Stimulated activated CD8-positive, alpha-beta memory T cell treated with anti-CD3 and anti-CD28 coated beads, Interleukin-4, amount 100 ng/mL, for 1 hour (primary cell): ENCODE measurements at places on chromosomes 12 and 14.

DNA sequence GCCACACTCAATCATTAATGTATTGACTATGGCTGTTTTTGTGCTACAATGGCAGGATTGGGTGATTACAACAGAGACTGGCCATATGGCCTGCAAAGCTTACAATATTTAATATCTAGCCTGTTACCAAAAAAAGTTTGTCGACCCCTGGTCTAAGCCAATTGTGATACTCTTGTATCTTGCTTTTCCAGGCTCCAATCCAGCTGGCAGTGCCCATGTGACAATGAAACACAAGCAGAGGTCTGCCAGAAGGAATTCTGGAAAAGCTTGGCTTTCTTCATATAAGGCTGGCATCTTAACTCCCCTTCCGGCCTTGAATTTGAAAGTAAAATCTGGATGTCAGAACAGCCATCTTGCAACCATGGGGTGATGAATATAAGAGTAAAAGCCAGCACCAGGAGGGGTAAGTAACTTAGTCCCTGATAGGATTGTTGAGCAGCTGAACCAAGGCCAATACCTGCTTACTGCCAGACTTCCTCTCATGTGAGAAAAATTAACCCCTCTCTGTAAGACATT lies 458.7 kb downstream of the TMTC2 start:
- DNase-seq: no peak

DNA sequence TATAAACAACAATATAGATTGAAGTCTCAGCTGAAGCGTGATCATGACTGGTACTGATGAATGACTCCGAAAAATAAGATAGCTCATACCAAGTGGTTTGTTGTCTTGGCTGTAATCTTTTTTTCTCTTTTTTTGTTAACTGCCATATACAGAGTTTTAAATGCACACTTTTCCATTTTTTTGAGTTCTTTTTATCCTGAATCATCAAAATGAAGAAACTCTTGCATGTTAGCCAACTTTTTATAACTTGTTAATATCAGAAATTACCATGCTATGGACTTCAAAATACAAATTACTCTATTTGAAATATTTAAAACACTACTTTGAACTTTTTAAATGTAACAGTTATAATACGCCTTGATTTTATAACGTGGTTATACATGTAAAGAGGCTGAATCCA lies 10.1 kb upstream of the KCNMB4 start:
- no peak for DNase-seq

DNA sequence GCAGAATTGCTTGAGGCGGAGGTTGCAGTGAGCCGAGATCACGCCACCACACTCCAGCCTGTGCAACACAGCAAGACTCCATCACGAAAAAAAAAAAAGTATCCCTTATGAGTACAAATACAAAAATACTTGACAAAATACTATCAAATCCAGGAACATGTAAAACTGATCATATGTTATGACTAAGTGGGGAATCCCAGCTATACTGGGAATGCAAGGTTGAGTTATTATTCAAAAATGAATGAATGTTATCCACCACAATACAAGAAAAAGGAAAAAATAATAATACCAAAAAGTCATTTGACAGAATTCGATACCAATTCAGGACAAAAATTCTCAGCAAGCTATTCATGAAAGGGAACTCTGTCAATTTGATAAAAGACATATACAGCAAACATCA lies 32.6 kb downstream of the MOK start:
- no peak for DNase-seq

GRCh38 chr14:64935508-64935907 lies 7.0 kb downstream of the GPX2 start:
- no peak for DNase-seq

GRCh38 chr12:101439236-101439635 lies 31.7 kb upstream of the ARL1 start:
- no peak for DNase-seq

GRCh38 chr14:94329857-94330256 lies 6.7 kb upstream of the SERPINA6 start:
- DNase-seq: no peak

GRCh38 chr12:21547437-21547836 lies 21.3 kb downstream of the SPX start:
- no peak for DNase-seq

DNA sequence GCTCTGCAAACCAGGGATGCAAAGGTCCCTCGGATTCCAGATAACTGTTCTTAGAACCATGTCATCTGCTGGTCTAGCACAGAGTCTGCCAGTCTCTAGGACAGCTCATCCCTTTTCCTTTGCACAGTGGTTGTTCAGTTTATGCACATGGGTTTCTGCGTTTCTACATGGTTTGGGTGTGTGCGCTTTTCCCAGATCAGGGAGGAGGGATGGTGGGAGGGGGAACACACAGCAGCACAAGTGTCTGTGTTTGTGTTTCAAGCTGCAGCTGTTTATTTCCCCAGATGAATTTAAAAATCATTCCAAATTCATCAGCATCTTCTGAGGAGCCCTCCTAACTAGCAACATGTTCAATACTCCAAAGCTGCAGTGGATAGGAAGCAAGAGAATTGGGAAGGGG lies 45.4 kb downstream of the ANO2 start:
- DNase-seq: no peak

DNA sequence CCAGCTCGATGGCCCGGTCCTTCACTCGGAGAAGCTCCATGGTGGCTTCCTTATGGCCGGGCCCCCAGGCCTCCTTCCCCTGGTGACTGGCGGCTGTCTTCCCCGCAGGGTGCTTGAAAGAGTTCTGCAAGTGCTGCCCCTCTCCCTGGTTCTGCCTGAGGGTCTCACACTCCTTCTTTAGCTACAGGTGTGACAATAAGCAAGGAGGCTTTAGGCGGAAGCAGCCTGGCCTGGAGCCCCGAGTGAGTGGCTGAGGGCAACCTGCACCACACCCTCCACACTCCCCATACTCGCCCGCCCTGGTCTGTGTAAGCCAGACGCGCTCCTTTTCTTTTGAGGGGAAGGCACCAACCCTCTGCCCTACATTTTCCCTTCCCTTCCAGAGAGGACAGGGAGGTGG lies 62.5 kb upstream of the GPR68 start:
- no peak for DNase-seq

GRCh38 chr12:39906237-39906636 lies 199.6 kb downstream of the SLC2A13 start:
- no peak for DNase-seq

DNA sequence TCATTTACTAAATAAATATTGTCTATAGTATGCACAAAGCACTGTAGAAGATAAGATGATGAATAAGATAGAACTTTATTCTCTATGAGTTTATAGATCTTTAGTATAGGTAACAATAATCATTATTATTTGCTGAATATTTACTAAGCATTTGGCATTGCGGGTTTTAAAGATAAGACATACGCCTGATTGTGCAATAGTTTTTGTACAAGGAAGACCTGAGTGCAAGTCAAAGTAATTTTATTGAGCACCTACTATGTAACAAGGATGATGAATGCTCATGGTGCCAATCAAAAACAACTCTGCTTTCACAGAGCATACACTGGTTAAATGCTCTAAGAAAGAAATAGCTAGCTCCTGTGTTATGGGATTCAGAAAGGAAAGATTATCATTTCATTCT lies 1461.7 kb upstream of the FLRT2 start:
- no peak for DNase-seq

DNA sequence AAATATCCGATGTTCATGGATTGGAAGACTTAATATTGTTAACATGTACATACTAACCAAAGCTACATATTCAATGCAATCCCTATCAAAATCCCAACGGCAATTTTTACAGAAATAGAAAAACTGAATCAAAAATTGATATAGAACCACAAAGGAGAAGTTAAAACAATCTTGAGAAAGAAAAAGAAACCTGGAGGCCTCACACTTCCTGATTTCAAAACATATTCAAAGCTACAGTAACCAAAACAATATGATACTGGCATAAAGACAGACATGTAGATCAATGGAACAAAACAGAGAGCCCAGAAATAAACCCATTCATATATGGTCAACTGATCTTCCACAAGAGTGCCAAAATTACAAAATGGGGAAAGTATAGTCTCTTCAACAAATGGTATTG lies 5.4 kb upstream of the PELI2 start:
- DNase-seq: no peak

DNA sequence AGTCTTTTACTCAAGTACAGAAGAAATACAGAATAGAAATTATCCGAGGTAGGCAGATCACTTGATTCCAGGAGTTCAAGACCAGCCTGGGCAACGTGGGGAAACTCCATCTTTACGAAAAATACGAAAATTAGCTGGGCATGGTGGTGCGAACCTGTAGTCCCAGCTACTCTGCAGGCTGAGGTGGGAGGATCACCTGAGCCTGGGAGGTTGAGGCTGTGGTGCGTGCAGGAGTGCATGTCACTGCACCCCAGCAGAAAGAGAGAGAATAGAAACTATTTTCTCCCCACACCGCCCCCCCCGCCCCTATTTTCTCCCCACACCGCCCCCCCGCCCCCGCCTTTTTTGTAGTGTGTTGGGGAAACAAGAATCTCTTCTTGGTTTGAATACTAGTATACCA lies 2.2 kb downstream of the DNM1L start:
- DNase-seq: no peak
